ENCODE measurements at places on chromosomes 6 and 20.

DNA sequence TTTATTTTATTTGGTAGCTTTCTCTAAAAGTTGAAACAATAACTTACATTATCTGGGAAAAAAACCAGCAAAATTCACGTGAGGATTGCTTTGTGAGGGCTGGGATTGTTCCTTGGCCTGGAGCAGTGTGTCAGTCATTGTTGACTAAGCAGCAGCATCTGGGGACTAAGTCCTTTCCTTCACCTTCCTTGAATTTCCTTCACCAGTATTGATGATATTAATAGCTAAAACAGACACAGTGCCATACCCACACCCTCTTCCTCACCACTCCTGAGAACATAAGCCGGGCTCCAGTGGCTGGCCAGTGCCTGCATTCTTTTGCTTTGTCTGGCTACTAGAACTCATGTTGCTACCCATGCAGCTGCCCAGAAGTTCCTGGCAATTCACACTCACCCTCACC lies 23.7 kb downstream of the PLCB1 start:
- DNase-seq: no peak

- DNase-seq: no peak
These were observed 2.9 kb upstream of the COL21A1 start for GRCh38 chr6:56250266-56250665.

DNA sequence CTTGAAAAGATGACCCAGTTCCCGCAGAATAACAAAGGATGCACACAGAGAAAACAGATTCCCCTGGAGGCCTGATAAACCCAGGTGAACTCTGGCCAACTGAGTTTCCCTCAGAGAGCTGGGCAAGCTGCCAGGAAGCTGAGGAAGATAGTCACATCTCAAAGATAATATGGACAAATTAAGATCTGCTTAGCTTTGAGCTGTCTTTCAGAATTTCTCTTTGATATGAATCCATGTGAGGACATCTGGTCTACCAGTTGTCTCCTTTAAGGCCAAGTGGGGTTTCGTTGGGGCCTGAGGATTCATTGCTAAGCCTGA lies 59.5 kb downstream of the ID4 start:
- no peak for DNase-seq

- no peak for DNase-seq
These were observed 587.8 kb downstream of the EPM2A start for GRCh38 chr6:145147559-145147958.

- DNase-seq: no peak
These were observed 777.0 kb downstream of the C6orf118 start for GRCh38 chr6:164532198-164533044.

DNA sequence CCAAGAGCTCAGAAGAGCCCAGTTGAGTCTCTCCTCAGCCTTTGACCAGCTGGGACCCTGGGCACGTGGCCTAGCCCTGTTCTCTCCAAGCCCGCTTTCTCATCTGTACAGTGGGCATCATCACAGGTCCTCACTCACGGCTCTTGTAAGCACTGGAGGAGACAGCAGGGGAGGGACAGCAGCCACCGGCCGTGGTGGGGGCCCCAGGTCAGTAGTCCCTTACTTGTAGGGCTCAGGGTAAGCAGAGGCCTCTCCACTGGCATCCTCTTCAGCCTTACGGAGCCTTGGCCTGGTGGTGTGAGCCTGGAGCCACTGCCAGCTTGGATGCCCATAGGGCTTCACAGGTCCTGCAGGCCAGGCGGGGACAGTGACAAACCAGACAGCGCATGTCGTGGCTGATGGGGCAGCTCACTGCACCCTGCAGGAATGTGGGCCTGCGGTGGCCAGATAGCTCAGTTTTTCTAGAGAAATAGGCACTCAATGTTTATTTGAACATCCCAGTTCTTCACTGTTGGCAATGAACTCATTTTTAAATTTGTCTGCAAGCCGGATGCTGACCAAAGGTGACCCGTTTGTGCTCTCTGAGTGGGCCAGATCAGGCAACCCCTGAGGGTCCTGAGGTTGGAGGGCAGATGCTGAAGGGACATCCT lies 65.1 kb downstream of the ADNP start:
- DNase-seq: no peak

DNA sequence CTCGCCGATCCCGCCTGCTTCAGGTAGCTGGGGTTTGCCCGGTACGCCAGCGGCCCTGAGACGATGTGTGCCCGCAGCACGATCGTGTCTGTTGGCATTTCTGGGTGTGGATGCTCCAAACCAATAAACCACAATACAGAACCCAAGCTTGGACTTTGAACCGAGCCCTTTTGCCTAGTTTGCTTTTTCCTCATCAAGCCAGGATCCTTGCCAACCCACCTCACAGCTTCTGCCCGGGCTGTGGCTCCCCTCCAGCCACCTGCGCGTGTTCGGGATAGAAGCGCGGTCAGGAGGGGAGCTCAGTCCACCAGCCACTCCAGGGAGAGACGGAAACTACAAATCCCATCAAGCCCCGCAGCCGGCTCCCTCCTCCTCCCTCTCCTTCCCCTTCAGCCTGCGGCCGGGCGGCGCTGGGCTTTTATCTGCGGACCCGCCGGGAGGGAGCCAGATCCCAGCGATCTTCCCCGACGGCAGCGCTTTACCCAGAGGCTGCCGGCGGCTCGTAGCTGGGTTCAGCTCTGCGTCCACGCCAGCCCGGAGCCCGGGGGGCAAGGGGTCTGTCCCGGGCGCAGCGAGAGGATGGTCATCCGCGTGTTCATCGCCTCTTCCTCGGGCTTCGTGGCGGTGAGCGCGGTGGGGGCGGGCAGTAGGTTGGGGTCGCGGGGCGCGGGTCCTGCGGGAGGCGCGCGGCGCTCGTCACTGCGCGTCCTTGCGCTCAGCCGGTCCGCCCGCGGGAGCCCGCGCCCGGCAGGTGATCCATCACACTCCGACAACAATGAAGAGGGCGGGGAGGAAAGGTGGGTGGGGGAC lies at the start of gene SH3BGRL2:
SH3BGRL2 (plus strand) TSS at position 447 of the 810 bp plus-strand sequence; CDS start at position 580, 133 bp downstream.
- DNase-seq: no peak

GRCh38 chr6:23319582-23319981 lies 750.2 kb downstream of the HDGFL1 start:
- DNase-seq: no peak

DNA sequence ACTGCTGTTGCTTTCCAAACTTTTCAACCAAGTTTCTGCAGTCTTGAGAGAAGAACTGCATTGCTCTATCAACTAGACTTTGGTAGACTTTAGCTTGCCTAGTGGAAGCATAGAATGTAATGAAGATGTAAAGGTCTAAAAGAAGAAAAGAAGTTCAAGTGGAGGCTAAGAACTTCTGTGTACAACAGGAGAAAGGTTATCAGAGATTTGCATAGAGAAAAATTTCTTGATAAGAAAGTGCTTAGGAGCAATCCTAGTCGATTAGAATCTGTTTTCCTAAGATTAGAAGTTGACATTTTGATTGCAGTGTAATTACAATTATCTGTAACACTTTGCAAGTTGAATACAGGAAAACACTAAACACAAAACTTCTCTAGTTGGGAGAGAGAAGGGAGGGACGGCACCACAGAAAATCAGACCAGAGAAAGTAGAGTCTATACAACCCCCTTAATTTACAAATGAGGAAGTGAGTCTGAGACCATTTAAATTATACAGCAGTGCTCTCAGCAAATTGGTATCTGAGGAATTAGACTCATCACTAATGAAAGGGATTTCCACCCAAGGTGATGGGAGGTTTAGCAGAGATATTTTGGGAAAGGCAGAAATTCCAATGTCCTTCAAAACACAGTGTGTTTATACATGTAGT lies 194.3 kb upstream of the MARCKS start:
- no peak for DNase-seq

DNA sequence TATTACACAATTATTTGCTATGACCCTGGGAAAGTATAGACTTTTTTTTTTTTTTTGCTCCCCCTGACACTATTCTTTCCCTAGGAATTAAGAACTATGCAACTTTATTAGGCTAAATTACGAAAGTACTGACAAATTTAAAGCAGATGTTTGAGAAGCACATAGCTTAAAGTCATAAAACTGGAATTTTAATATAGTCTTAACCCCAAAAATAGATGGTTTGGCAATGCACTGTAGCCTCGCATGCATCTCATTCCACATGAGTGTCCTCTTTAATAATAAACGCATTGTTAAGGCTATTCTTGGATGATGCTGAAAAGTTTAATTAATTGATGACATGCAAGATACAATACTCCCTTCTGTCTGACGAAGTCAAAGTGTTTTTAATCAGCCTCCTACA lies 49.3 kb downstream of the TBC1D7 start:
- DNase-seq: no peak

DNA sequence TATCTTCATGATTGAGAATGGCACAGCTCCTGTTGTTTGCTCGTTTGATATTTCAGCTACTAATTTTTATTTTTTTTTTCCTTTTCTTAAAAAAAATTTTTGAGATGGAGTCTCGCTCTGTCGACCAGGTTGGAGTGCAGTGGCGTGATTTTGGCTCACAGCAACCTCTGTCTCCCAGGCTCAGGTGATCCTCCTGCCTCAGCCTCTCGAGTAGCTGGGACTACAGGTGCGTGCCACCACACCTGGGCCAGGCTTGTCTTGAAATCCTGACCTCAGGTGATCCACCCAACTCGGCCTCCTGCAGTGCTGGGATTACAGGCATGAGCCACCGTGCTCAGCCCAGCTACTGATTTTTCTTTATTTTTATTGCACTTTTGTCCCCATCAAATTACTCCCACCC lies 150.2 kb upstream of the SIM1 start:
- no peak for DNase-seq

DNA sequence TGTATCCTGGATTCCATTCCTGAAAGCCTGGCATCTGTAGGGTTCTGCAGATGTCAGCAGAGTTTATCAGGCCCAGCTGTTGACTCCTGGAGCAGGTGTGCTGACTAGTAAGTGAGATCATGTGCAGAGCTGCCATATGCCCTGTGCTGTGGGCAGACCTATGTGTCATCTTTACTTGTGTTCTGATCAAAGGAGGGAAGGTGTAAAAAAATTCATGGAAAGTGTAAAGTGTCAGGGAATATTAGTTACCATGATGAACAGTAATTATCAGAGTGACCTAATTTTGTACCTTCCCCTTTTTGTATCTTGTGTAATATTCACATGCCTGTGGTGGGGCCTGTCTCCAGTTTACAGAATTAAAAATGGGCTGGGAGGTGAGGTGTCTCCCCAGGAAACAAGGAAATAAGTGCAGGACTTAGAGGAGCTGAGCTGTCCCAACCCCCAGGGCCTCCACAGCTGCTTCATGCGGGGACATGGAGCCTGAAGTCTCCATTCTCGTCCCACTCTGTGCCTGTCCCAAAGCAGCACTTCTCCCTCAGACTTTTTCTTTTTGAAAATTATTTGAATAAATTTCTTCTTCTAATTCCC lies 148.2 kb upstream of the GGTLC1 start:
- no peak for DNase-seq

GRCh38 chr6:159844737-159845645 lies 44.9 kb downstream of the PNLDC1 start:
- DNase-seq: no peak

GRCh38 chr6:19895866-19896692 lies 58.9 kb downstream of the ID4 start:
- no peak for DNase-seq

GRCh38 chr6:3108746-3109414 lies 9.6 kb upstream of the BPHL start:
- DNase-seq: no peak

DNA sequence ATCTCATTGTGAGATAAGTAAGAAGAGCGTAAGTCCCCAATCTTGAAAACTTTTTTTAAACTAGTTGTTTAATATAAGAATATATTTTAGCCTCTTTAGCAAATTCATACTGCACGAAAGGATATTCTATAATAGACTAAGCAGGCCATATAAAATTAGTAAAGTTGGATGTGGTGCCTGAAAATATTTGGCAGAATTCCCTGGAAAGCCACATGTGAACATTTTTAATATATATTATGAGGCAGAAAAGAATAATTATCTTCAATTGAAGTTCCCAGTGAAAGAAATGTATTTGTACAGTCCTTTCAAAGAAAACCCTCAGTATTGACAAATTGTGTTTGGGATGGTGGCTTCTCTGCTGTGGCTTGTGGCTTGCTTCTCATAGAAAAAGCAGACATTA lies 237.5 kb upstream of the JAG1 start:
- no peak for DNase-seq

- no peak for DNase-seq
These were observed 25.2 kb downstream of the TGM3 start for GRCh38 chr20:2320813-2321658.

DNA sequence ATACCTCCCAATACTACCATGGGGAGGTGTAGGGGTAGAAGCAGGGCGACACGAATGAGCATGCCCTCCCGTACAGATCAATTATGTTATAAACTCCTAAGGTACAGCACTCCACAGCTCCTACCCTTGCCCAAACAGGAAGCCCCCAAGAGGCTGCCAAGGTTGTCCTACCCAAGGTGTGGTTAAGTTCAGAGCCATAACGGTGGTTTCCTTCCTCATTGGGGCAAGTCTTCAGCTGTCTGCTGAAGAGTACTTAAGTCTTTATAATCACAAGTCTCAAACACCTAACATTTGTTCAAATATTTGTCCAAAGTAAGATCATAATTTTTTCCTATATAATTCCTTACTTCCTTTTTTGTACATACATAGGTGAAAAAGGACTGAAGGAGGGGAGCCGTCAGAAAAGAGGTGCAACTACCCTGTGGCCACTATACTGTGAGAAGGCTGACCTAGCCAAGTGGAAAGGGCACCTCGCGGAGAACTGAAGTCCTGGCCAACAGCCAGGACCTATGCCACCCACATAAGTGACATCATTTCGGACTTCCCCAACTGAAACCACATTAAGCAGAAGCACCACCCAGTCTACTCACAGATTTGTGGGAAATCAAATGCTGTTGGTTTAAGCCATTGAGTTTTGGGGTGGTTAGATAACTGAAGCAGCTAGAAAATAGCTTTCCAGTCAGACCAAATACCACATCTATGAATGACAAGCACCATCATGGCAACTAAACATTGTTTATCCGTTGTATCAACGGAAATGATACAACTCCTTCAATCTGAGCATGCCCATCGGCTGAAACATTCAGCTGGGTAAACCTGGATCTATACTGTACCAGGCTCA lies 2.9 kb upstream of the RAB22A start:
- peak; percentile 64 for DNase-seq

- DNase-seq: no peak
These were observed 9.0 kb downstream of the GNAS-AS1 start for GRCh38 chr20:58841539-58842264.

GRCh38 chr20:11305406-11305805 lies 612.3 kb upstream of the BTBD3 start:
- no peak for DNase-seq

DNA sequence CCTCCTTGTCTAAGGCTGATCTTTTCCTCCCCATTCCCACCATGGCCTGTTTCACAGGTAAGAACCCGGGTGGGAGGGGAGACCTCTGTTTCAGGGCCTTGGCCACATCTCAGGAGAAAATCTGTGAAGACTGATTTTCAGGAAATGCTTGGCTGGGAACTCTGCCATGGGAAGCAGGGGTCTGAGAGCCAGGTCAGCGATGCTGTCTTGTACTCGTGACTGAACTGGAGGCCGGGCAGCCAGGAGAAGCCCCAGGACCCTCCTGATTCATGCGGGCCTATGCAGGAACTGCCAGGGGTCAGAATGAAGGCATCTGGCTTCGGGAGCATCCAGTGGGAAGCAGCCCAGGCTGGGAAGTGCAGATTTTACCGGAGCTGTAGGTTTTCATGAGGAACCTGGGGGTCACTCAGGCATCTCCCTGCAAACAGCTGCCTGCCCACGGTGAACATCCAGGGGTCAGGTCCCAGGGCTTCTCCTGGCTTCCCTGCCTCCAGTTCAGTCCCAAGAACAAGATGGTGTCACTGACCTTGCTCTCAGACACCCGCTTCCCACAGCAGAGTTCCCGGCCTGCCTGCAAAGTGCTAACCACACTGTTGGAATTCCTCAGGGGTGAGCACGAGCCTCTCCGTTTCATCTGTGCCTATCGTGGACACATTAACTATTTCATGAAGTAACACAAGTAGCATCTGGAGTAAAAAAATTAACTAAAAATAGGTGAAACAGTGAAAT lies 90.2 kb upstream of the SULF2 start:
- DNase-seq: no peak

Measured in stimulated activated CD8-positive, alpha-beta memory T cell treated with anti-CD3 and anti-CD28 coated beads, Interleukin-7, amount 100 ng/mL, for 4 hours (primary cell).